ENCODE measurements at places on chromosomes 4 and X.
A peak's percentile ranks its signal among the peaks of the same experiment; 100 is the strongest.

DNA sequence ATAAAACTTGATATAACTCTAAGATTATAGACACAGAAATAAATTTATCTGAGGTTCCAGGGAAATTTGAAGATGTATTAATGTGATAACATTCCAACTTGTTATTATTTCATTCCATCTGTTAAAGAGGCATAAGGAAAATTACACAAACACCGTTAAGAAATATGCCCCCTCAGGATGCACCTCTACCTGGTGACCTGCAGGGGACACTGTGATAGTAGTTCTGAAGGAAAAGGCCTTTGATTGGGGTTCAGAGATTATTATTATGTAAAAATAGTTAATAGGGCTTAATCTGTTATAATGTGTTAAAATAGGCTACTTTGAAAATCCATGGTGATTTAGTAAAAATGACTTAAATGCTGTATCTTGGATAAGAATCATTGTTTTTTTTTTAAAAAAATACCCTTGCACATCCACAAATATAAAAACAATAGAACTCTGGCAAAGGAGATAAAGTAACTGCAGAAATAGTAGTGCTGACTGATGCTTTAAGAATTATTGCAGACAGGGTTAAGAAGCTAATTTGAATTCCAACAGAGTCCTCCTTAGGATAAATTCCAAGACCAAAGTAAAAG lies 6.1 kb upstream of the ABRAXAS1 start:
- no peak for DNase-seq

DNA sequence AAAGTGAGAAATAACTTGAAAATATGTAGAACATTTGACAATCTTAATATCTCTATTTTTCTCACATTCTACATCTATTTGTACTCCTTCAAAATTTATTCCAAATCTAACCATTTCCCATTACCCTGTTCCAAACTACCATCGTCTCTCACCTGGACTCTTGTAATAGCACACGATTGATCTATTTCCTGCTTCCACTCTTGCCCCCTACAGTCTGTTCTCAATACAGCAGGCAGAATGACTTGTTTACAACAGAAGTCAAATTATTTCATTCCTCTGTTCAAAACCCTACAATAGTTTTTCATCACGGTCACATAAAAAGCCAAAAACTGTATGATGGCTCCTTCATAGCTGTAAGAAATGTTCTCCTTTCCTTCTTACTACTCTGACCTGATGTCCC lies 21.1 kb upstream of the LUZP4 start:
- no peak for DNase-seq

DNA sequence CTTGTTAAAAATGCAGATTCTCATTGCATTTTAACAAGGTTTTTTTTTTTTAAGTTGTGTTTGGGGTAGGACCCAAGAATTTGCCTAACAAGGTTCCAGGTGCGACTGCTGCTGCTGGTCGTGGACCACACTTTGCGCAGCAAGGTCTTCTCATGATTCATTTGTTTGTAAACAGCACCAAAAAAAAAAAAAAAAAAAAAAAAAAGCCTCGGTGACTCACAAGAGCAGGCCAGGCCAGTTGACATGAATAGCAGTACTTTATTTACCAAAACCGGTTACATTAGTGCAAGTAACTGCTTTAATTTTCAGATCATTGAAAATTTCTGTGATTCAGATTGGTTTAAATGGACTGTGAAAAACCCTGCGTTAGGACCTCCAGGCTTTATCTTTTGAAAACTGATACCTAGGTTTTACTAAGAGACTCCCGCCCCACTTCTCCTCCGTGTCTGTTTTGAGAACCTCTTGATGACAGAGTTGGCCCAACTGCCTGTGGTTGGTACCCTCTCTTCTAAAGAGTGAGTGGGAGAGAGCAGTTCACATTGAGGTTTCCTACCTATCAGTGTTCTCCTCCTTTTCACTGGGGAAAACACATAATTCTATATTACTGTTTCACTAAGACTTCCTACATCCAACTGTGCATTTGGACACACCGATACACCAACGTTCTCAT lies 86.2 kb downstream of the PHEX start:
- DNase-seq, result no peak

DNA sequence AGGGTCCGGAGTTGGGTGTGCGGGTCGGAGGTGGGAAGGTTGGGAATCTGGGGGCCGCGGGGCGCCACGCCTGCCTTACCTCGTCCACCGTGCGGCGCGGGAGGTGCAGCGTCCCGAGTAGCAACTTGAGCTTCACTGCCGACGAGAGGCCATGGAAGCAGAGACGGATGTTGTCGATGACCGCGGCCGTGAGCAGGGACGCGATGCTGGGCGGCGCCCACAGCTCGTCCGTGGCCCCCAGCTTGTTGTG lies 178 bp downstream of the NELFA start:
- no peak for DNase-seq

- DNase-seq, result no peak
Measured at GRCh38 chr4:11281720-11282119, 147.0 kb downstream of the HS3ST1 start.

- DNase-seq, result peak; percentile 82
Measured at GRCh38 chr4:113547487-113548042, 214.0 kb downstream of the CAMK2D start.

DNA sequence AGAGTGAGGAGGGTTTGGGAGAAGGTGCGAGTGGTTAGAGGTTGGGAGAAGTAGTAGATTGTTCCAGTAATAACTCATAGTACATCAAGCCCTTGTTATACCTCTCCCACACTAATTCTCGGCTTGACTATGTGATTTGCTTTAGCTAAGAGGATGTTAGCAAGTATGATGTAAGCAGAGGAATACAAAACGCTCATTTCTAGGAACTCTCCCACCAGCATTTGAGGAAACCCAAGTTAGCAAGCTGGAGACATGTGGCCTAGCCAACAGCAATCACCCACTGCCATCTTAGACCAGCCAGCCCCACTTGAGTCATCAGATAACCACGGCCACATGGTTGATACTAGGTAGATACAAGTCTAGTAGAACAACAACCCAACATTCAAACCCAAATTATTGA lies 14.2 kb downstream of the FTHL17 start:
- DNase-seq, result no peak

DNA sequence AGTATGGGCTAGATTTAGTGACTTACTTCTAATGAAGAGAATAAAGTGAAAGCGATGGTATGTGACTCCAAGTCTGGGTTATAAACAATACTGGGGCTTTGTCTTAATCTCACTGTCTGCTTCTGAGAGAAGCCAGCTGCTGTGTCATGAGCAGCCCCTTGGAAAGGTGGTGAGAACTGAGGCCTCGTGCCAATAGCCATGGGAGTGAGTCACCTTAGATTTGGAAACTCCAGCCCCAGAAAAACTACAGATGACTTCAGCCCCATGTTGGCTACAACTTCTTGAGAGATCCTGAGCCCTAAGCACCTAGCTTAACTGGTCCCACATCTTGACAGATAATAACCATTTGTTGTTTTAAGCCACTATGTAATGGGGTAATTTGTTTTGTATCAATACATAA lies 77.6 kb downstream of the CWH43 start:
- no peak for DNase-seq

GRCh38 chrX:124268099-124268498 lies 64.4 kb upstream of the TEX13D start:
- no peak for DNase-seq

- no peak for DNase-seq
Measured at GRCh38 chr4:71549516-71550160, 210.8 kb downstream of the SLC4A4 start.

DNA sequence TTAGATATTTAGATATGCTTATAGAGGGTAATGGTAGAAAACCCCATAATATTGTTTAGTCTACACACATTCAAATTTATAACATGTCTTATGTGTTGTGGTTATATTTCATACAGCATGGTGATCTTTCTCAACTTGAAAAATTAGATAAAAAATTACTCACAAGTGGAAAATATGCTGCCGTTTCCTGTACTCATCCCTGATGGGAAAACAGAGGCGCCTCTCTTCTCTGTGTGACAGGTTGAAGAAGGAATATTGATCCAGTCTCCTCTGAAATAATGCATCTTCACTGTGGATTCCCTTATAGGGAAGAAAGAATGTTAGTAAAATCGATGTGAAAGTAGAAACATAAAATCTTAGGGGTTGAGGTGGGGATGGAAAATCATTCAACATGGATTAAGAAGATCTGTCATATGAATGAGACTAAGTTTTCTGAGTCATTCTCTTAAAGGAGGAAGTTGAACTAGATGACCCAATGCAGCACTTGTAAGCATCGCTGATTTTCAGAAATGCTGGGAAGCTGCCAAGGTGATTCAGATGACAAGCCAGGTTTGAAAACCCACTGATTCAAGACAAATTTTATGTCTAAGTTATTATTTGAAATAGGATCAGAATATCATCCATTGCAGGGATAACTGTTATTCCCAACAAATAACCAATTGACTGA lies 70.7 kb downstream of the ANKRD50 start:
- no peak for DNase-seq

DNA sequence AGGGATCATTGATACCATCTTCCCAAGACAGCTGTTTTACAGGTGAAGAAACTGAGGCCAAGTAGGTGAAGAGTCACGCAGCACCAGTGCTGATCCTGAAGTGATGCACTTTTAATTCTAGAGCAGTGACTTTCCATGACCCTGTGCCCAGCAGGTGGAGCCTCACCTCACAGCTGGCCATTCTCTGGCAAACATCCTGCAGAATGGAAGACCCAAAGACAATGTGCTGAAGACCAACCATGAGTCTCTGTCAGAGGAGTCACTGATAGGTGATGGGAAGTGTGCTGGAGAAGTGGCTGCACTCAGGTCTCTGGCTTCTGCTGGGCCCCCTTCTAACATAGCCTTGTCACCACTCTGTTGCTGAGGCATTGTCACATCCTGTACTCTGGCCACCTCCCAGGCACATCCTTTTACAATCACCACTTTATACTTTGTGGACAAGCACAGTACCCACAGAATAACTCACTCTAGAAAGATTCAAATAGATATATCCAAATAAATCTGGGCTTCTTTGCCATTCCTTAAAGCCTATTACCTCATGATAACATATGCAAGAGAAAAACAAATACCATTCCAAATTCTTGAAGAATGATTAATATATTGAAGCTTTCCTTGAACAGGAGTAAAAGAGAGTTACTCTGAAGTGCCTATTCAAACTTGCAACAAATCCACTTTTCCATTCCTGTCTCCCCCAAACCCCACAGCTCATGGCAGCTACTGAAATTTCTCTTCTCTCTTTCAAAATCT lies 64.1 kb upstream of the SCOC start:
- no peak for DNase-seq

DNA sequence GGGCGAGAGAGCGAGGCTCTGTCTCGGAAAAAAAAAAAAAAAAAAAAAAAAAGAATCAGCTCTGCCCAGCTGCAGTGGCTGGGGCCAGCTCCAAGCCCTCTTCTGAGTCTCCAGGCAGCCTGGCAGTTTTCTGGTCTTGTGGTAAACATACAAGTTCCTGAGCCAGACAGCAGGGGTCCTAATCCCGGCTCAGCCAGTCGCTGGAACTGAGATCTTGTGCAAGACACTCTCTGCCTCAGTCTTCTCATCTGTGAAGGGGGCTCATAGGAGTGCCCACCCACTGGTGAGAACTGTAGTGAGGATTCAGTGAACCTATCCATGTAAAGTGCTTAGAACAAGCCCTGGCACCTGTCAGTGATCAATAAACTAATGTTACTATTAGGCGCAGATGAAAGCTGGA lies 41.8 kb downstream of the C4orf50 start:
- DNase-seq, result no peak

GRCh38 chr4:15677507-15677988 lies 4.1 kb upstream of the FAM200B start:
- DNase-seq, result no peak

GRCh38 chr4:42985976-42986375 lies 93.5 kb downstream of the GRXCR1 start:
- no peak for DNase-seq

- no peak for DNase-seq
Measured at GRCh38 chrX:124641737-124642491, 295.6 kb downstream of the SH2D1A start.

DNA sequence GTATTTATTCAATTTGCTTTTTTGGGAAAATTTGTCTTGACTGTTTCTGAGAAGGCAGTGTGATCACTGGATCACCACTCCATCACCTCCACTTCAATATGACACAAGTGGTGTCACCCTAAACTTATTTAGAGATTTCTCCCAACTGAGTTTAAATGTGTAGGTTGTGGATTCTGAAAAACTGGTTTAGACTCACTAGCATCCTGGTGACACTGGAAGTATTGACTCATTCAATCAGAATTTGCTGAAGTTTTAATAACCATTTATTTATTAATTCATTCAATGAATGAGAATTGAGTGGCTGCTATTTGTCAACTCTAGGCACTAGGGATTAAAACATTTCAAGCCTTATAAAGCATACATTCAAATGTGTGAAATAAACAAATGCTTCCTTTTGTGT lies 819.1 kb upstream of the EPHA5 start:
- no peak for DNase-seq

DNA sequence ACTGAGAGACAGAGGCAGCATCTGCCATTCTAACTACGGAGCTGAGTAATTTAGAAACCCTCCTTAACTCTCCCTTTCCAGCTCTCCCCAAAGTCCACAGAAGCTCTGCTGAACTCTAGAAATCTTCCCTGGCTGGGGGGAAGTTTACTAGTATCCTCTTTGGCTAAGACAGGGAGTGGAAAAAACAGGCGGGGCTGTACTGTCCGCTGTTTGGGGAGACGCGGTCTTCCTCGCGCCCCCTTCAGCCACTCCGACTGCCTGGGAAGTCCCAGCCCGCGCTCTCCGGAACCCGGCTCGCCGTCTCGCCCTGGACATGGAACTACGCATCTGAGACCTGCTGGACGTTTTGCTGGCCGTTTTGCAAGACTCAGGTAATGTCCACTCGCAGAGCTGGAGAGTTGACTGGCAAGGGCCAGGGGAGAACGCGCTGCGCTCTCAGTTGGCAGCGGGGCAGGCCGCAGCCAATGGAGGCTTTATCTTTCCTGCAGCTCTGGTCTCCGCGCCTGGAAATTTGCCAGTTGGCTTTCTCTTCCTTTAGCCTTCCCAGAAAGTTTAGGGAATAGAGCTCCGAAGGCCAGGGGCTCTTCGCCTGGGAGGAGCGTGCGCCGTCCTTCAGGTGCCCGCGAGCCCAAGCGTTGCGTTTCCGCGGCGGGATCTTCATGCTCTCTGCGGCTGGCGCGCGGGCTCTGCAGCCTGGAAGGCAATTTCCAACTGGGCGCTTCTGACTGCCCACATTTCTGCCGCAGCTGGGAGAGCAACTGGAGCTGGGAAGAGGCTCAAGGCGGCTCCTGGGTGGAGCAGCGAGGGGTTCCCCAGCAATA lies 892 bp downstream of the IL1RAPL2 start:
- DNase-seq, result no peak
